Activated gamma-delta T cell (primary cell): ENCODE measurements at places on chromosomes 4 and X.

DNA sequence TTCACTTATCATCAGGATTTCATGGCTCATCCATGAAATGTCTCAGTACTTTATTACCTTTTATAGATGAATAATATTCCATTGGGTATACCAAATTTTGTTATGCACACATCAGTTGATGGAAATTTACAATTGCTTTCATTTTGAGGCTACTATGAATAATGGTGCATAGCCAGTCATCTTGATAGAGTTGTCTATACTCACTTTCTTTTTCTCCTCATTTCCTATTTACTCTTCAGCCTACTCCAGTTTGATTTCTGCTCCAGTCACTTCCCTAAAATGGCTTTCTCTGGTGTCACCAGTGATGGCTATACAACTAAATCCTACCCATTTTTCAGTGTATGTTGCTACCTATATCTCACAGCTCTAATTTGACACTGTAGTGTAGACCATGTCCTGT is 743.5 kb upstream of the MAGEB2 start:
- no peak for DNase-seq

GRCh38 chr4:145098675-145099037 is 545 bp downstream of the ABCE1 start:
- DNase-seq = no peak

DNA sequence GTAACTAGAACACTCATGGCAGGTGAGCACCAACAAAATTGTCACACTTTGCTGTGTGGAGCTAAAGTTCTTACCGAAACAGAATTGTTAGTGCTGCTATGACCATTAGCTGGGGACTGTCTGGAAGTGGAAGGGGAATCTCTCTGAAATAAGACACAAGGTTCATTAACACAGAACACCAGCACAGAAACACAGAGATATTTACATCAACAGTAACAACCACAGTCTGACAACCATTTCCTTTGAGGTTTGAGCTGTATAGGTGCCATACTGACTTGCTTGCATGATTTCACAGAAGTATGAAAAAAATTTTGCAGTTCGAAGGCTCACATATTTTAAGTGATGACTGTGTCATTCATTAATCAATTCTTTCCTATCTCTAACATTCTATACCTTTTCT is 109.8 kb downstream of the NYX start:
- no peak for DNase-seq

DNA sequence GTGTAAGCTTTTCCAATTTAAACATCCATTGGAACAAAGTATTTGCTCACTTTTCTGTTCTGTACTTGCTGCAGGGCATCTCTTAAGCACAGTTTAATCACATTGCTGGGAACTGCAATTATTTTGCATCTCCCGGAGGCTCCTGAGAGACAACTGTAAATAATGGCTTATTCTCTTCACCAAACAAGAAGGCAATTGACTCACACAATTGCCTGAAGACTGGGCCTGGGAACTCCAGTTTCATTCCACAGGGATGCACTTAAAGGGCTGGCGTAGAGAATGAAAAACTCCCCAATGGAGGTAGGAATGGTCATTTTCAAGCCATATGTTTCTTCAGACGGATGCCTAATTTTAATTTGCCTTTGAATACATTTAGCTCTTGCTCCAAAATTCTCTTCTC is 29.5 kb downstream of the TFDP3 start:
- no peak for DNase-seq

- no peak for DNase-seq
These were observed 33.9 kb downstream of the PRDM8 start for GRCh38 chr4:80231180-80231579.

DNA sequence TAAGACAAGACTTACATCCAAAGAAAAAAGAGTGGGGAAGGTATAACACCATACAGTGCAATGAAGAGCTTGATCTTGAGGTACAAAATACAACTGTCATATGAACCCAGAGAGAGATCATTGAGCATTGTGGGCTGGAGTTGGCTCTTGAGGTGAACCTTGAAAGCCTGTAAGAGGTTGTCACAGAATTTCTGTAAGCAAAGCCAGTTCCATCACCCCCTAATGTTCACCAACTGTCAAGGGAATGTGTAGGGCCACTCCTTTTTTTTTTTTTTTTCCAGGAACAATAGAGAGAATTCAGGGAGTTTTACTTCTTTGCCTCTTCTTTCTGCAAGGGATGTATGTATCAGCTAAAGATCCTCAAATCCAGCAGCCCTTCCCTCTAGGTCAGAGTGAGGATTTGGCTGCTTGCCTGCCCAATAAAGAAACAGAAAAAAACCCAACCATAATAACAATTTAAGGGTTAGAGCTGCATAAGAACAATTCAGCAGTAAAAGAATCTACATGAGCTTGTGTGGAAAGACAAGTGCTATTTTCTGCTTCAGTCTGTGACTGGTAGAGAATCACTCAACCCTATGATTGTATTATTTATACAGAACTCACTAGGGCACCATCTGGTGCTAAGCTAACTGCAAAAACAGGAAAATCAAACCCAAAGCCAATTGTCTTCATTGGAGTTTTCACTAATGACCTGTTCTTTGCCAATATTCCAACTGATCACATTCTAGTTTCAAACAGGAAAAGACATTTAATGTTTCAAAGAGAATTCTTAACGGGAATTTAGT is 217.5 kb upstream of the TEX13C start:
- no peak for DNase-seq

DNA sequence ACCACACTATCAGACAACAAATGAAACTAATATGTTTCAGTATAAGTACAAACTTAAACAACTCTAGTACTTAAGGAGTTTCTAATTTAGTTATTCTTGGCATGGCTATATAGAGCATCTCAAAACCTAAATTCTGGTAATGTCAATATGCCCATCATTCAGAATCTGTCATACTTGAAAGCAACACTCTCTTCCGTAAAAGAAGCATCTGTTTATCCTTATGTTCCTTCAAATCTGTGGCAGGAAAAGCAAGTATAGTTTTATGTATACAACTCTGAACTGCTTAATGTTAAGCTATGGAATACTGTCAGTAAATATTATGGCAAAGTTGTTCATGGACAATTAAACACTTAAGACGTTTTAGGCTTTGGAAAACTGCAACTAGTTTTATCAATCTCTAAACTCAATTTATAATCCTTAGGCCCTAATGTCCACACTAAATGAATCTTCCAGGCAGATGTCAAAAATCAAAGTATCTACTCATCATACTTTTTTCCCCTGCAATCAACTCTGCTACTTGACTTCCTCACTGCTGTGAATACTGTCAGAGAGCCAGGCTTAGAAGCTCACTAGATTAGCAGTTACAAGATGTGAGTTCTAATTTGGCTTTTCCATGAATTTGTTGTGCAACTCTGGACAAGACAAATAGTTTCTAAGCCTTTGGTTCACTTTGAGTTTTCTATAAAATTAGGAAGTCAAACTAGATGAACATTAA is 109.4 kb downstream of the SCLT1 start:
- no peak for DNase-seq

DNA sequence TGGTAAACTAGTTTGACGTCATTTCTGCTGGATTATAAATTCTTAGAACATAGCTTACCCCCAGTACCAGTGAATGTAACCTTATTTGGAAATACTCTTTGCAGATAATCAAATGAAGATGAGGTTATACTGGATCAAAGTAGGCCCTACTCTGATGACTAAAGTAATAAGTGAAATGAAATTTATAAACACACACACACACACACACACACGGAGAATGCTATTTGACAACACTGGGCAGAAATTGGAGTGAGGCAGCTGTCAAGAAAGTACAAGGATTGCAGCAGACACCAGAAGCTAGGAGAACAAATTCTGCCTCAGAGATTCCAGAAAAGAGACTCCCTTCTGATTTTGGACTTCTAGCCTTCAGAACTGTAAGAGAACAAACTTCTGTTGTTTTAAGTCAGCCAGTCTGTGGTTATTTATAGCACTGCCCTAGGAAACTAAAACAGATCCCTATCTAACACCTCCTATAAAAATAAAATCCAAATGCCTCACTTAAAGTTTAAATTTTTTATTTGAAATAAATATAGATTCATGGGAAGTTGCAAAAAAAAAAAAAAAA is 448.6 kb downstream of the PCDH18 start:
- no peak for DNase-seq

DNA sequence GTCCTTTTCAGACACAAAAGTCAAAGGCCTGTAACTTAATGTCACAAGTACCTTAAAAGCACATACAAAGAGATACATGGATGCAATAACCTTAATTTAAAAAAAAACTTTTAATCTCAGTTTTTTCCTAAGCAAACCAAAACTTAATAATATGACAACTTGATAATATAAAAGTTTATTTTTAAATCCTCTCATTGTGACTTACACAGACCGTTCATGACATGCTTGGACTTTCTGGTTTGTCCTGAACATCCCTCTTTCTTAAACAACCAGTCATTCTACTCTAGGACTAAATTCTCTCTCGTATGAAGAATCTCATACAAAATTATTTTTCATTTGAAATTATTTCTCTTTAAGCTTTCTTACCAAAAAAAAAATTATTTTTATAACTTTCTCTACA is 43.1 kb upstream of the CYP2U1 start:
- no peak for DNase-seq

GRCh38 chr4:94673961-94674360 is 83.8 kb upstream of the BMPR1B start:
- DNase-seq = no peak

DNA sequence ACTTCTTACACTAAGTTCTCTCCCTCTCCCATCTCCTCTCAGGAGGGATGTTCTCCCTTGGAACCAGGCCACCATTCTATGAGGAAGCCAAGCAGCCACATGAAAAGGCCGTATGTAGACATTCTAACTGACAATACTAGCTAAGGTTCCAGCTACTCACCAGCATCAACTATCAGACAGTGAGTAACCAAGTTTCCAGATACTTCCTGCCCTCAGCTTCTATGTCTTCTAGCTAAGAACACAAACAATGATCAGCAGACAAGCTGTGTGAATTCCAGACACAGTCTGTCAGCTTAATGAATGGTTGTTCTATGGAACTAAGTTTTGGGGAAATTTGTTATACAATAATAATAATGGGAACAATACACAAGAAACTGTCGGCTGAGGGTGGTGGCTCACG is 50.8 kb downstream of the SMIM14 start:
- DNase-seq = no peak

DNA sequence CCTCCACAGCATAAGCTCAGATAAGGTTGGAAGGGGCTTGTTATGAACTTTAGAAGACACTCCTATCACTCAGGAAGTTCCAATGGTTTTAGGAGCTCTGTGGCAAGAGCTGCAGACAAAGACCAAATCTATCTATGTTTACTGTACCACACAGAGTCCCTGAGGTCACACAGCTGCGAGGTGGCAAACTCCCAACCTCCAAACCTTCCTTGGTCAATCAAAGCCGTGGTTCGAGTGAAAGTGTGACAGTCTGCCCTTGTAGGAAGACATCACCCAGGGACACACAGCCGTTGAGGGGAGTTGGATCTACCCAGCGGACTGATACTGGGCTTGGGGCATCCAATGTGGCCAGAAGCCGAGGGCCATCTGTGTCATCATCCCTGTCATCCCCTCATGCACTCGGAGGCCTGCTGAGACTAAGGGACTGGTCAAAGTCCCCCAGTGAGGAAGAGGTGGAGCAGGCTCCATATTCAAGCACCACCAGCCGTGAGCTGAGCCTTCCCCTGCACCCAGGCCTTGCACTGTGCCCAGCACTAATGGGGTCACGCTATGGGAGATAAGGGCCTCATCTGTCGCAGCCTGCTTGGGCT is 26.8 kb downstream of the MAN2B2 start:
- no peak for DNase-seq

DNA sequence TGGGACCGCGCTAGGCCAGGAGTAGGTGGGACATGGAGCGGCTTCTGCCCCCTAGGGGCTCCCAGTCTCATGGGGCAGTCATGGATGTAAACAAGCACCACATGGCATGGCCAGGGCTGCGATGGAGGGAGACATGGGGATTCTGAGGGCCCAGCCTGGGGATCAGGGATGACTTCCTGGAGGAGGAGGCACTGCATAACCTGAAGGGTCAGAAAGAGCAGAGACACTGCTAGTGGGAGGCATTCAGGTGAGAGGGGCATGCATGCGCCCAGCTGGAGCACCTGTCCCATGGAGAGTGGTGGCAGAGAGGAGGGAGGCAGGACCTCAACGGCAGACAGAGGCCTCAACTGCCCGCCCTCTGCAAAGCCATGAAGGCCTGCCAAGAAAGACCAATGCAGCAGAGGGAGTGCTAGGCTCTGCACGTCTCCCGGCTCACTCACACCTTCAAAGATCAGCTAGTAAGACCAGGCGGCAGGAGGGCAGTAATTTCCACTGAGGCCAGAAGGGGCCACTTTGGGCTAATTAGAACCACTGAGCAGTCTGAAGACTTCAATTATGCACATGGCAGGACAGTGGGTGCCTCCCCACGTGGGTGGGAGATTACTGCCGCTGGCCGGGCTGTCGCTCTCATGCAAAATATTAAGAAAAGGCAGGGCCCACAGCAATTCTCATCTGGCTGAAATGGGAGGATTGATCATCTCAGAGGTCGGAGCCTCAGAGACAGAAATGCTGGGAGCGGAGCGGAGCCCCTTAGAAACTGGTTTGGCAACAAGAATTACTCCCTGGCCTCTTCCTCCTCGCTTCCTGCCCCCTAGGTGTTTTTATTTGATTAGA is 69.6 kb downstream of the PPP2R2C start:
- no peak for DNase-seq

GRCh38 chr4:70405765-70406164 is 8.0 kb downstream of the OPRPN start:
- no peak for DNase-seq

DNA sequence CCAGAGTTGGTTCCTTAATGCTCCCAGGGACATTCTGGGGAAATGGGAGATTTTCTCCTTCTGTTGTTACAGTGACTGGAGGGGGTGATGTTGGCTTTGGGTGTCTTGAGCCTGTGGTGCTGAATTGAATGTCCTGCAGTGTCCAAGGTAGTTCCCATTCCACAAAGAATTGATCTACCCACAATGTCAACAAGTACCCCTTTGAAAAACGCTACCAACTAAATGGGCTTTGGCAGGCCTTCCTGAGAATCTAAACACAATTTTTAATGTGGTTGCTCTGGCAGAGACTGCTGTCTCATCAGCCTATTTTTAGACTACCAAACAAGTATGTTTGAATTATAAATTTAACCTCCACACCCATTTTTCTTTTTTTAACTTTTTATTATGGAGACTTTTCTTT is 69.4 kb downstream of the CCKAR start:
- no peak for DNase-seq

DNA sequence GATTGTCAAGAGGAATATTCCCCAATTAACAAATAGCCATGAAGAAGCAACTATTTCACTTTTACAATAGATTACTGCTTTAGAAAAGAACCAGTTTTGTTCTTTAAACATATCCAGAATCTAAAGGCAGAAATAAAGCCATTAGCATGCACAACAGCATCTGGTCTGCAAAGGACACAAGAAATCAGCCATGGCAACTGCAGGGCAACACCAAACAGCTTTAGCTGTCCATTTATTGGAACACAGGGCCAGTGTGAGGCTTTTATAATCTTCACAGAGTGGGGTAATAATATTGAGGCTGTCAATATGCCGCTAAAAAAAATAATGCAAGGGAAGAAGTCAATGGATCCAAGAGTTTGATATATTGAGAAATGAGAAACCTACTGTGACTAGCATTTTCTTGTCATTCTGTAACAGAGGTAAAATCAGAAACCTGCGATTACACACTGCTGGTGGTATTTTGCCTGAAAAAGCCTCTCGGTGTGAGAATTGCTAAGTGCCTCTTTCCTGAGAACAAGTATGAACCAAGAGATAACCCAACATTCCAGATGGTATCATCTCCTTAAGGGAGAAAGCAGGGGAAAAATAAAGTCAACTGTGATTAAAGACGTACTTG is 2.7 kb upstream of the BANK1 start:
- no peak for DNase-seq

- DNase-seq = no peak
These were observed 58.6 kb upstream of the PAGE1 start for GRCh38 chrX:49754233-49754857.

GRCh38 chr4:77145842-77146185 is 11.2 kb upstream of the CCNG2 start:
- DNase-seq = no peak
